ENCODE measurements at places on chromosomes 5 and 9.

GRCh38 chr9:101485924-101486692, 47.5 kb upstream of the RNF20 start:
- H3K27ac ChIP-seq = no peak overlapping the region
- peaks cover 9% of the 10 kb centered on the region for H3K4me1 ChIP-seq
- peak overlapping the region; percentile 72 for H3K4me3 ChIP-seq
- no peaks in the 10 kb centered on the region for H3K36me3 ChIP-seq
- DNase-seq = peak; percentile 21

GRCh38 chr9:92804727-92805126, 40.1 kb upstream of the BICD2 start:
- peak overlapping the region; percentile 20 for H3K4me3 ChIP-seq
- DNase-seq = no peak
- H3K27me3 ChIP-seq = peaks cover 29% of the 10 kb centered on the region
- H3K36me3 ChIP-seq = no peaks in the 10 kb centered on the region
- H3K4me1 ChIP-seq = peaks cover 14% of the 10 kb centered on the region
- H3K27ac ChIP-seq = no peak overlapping the region

GRCh38 chr5:61907995-61908394, 398.0 kb upstream of the KIF2A start:
- H3K36me3 ChIP-seq = no peaks in the 10 kb centered on the region
- H3K4me1 ChIP-seq = no peaks in the 10 kb centered on the region
- no peak overlapping the region for H3K27ac ChIP-seq
- DNase-seq = no peak

- H3K27ac ChIP-seq = no peak overlapping the region
- H3K4me1 ChIP-seq = peaks cover 3% of the 10 kb centered on the region
- no peaks in the 10 kb centered on the region for H3K27me3 ChIP-seq
- peak; percentile 10 for DNase-seq
These were observed 285.4 kb downstream of the TMEM232 start for GRCh38 chr5:110441035-110441434.

DNA sequence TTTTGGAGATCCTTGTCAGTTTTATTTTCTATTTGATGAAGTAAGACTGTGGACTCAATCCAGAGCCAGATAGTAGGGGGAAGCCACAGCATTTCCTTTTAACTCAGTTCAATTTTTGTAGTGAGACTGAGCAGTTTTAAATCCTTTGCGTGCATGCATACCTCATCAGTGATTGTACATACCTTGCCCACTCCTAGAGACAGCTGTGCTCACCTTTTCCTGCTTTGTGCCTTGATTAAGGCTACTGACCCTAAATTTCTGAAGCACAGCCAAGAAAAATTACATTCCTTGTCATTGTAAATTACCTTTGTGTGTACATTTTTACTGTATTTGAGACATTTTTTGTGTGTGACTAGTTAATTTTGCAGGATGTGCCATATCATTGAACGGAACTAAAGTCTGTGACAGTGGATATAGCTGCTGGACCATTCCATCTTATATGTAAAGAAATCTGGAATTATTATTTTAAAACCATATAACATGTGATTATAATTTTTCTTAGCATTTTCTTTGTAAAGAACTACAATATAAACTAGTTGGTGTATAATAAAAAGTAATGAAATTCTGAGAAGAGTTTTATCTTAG, 17.8 kb downstream of the DIMT1 start:
- no peaks in the 10 kb centered on the region for H3K4me1 ChIP-seq
- H3K27me3 ChIP-seq = no peaks in the 10 kb centered on the region
- peaks cover 17% of the 10 kb centered on the region for H3K36me3 ChIP-seq
- H3K4me3 ChIP-seq = no peak overlapping the region

- peaks cover 14% of the 10 kb centered on the region for H3K36me3 ChIP-seq
- H3K4me3 ChIP-seq = no peak overlapping the region
- peaks cover 32% of the 10 kb centered on the region for H3K4me1 ChIP-seq
- H3K27ac ChIP-seq = no peak overlapping the region
- no peak for DNase-seq
These were observed 80.4 kb downstream of the SHB start for GRCh38 chr9:37988602-37989001.

- peaks cover 2% of the 10 kb centered on the region for H3K4me1 ChIP-seq
- no peak overlapping the region for H3K4me3 ChIP-seq
- no peaks in the 10 kb centered on the region for H3K27me3 ChIP-seq
- no peaks in the 10 kb centered on the region for H3K36me3 ChIP-seq
- H3K27ac ChIP-seq = no peak overlapping the region
- DNase-seq = peak; percentile 12
These were observed 31.2 kb downstream of the PRDM6 start for GRCh38 chr5:123120197-123120596.

DNA sequence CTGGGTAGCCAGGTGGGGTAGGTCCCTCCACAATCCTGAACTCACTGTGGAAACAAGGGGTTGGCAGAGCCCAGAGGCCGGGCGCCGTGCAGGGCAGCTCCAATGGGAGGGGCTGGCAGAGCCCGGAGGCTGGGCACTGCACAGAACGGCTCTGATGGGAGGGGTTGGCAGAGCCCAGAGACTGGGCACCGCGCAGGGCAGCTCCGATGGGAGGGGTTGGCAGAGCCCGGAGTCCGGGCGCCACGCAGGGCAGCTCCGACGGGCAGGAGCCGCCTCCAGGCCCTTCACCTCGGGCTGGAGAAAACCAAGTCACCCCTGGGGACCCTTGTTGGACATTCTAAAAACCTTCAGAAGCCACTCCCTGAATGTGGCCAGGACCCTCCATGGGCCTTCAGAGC, 9.3 kb downstream of the NACC2 start:
- no peak for DNase-seq
- peaks cover 7% of the 10 kb centered on the region for H3K36me3 ChIP-seq
- H3K27me3 ChIP-seq = no peaks in the 10 kb centered on the region
- no peak overlapping the region for H3K4me3 ChIP-seq
- peaks cover 3% of the 10 kb centered on the region for H3K4me1 ChIP-seq
- no peak overlapping the region for H3K27ac ChIP-seq

DNA sequence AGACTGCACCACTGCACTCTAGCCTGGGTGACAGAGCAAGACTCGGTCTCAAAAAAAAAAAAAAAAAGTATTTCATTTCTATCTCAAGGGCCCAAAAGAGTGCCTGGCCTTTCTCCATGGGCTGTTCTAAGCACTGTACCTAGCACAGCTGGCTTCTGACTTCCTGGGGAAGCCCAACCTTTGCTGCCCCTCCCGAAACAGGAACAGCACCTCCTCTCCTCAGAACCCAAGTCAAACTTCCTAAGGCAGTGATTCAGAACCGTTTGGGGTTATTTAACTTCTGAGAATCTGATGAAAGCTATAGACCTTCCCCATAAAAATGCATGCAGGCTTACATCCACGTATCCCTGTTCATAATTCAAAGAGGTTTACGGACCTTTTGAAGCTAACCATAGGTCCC, 57.8 kb downstream of the NRG2 start:
- H3K4me1 ChIP-seq = peaks cover 12% of the 10 kb centered on the region
- H3K4me3 ChIP-seq = no peak overlapping the region
- no peaks in the 10 kb centered on the region for H3K27me3 ChIP-seq
- no peaks in the 10 kb centered on the region for H3K36me3 ChIP-seq

DNA sequence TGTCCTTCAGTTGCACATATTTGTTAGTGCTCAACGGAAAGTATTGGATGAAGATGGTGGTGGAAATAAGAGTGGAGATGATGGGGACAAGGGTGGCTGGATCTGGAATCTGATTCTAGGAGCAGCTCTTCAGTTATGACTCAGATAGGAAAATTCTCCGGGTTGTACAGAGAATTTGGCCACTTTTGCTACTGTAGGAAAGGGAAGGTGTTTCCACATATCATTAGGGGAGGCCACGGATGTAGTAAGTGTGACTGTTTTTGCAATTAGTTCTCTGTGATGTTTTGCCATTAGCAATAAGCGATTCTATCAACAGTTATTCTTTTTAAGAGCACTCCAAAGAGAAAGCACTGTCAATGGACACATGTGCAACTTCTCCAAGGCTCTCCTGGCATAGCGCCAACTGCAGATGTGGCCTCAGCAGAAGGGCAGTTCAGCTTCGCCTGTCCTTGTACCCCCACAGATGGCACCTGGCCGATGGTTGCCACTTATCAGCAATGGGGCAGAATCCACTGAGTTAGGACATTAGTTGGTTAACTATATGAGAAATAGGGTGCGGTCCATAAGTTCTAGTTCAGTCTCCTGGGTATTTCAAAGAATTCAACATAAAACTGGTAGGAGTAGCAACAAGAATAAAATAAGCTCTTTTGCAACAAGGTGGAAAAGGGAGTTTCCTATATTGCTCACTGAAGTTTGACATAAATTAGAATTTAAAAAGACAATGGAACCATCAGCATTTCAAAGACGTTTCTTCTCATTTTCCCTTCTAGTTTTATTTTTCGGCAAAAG, 96.3 kb downstream of the ARSB start:
- H3K36me3 ChIP-seq = no peaks in the 10 kb centered on the region
- DNase-seq = no peak
- peaks cover 4% of the 10 kb centered on the region for H3K4me1 ChIP-seq
- H3K27me3 ChIP-seq = no peaks in the 10 kb centered on the region
- no peak overlapping the region for H3K27ac ChIP-seq
- no peak overlapping the region for H3K4me3 ChIP-seq

DNA sequence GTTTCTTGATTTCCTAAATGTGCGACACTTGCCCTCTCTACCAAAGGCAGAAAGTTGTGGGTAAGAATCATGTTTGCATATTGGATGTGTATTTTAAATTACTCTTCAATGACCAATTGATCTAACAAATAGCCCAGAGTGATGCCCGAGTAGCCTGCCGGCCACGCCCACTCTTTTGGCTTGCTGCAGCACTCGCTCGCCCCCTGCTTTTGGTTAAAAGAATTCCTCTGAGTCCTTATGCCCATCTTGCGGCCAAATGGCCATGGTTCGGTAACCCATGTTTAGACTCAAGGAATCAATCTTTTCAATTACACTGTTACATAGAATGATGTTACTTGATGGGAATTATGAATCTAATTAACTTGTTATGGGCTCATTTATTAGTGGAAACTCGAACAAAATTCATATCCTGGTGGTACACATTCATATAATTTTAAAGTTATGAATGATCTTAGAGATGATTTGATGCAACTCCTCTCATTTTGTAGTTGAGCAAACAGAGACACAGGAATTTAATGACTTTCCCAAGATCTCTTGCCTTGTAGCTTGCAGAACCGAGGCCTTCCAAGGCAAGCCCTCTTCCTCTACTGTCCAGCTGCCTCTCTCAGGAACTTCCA, 36.5 kb downstream of the PPIC start:
- no peaks in the 10 kb centered on the region for H3K27me3 ChIP-seq
- no peak overlapping the region for H3K4me3 ChIP-seq
- peak; percentile 48 for DNase-seq
- H3K36me3 ChIP-seq = peaks cover 2% of the 10 kb centered on the region
- no peak overlapping the region for H3K27ac ChIP-seq

GRCh38 chr5:170681013-170681433, 102.5 kb upstream of the GABRP start:
- H3K4me3 ChIP-seq = no peak overlapping the region
- peaks cover 4% of the 10 kb centered on the region for H3K4me1 ChIP-seq
- no peaks in the 10 kb centered on the region for H3K36me3 ChIP-seq
- H3K27me3 ChIP-seq = peaks cover 3% of the 10 kb centered on the region
- peak; percentile 20 for DNase-seq

DNA sequence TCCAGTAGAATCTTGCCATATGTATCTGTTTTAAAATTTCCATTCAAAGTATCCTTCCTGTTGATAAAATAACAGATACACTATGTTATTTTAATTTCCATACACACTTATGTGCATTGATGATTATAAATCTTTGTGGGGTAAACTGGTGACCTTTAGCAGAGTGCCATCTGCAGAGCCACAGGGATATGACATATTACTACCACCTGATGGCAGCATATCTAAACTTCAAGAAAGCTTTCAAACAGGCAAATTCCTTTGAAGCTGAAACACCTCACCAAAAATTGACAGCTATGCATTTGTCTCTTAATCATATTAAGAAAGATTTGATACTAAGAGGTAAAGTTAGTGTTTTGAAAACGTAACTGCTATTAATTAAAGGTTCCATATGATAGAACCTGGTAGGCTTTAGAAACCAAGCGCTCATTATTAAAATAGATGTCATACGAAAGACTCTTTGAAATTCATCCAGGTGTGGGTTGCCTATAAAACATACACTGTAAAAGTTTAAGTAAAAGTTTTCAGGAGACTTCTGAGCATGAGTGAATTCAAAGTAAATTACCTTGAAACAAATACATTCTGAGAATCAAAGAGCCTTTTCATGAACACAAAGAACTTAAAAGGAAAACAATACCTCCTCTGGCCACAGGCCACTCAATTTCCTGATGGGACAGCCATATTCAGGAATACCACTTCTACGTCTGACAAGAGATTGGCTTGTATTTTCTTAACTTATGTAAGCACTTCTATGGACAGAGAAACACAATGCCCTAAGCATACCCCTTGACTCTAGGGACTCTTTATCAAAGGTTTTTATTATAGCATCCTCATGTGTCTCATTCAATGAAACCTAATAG, 93.3 kb downstream of the KIAA0825 start:
- H3K27me3 ChIP-seq = no peaks in the 10 kb centered on the region
- H3K27ac ChIP-seq = no peak overlapping the region
- peak; percentile 5 for DNase-seq
- H3K4me1 ChIP-seq = no peaks in the 10 kb centered on the region
- H3K36me3 ChIP-seq = no peaks in the 10 kb centered on the region
- no peak overlapping the region for H3K4me3 ChIP-seq

GRCh38 chr5:79059674-79060073, 9.8 kb downstream of the DMGDH start:
- no peaks in the 10 kb centered on the region for H3K36me3 ChIP-seq
- no peaks in the 10 kb centered on the region for H3K4me1 ChIP-seq

DNA sequence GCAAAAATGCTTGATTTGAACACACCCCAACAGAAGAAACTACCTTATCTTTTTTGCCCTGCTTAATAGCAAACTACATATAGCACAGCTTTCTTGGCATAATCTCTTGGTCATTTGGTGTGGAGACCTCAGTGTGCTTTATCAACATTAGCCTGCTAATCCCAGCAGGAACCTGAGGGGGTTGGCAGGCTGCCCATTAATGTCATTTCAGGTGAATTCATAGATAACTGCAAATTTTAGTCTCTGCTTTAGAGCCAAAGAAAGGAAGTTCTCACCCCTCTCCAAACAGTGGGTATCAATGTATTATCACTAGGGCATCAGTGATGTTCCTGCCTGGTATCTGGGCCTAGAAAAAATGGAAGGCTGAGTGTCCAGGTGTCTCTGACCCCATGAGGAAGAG, 489.0 kb downstream of the NTRK2 start:
- no peak overlapping the region for H3K27ac ChIP-seq
- H3K4me1 ChIP-seq = no peaks in the 10 kb centered on the region
- no peak for DNase-seq
- H3K36me3 ChIP-seq = no peaks in the 10 kb centered on the region
- no peaks in the 10 kb centered on the region for H3K27me3 ChIP-seq
